ENCODE measurements at places on chromosomes 6 and 20.

DNA sequence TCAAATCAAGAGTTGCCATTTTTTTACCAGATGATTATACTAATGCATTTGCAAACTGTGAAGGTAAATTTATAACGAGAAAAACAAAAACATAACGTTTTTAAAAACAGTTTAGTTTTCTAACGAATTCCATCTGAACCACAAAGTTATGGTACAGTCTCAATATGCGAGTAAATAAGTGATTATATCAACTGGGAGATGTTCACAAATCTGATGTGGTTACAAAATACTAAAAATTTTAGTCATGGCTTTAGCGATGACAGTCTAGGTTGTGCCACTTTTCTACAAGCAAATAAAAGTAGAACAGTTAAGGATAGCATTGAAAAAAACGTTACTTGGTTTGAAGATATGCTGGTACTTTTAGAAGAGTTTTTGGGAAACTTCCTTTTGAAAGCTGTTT is 186.8 kb downstream of the FUT9 start:
- no peak for DNase-seq

DNA sequence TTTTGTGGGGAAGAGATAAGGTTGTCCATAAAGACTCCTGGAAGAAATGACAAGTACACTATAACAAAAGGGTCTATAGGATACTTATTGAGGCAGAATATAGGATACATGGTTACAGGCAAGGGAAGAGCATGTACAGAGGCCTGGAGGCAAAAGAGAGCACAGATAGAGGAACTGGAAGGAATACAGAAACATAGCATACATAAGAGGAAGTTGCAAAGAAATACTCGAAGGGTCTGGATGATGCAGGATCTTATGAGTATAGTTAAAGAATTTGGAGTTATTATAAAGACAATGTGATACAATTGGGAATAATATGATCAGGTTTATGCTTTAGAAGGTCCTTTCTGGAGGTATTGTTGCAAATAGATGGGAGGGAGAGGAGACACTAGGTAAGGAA is 592.7 kb upstream of the POU3F2 start:
- DNase-seq, result no peak

DNA sequence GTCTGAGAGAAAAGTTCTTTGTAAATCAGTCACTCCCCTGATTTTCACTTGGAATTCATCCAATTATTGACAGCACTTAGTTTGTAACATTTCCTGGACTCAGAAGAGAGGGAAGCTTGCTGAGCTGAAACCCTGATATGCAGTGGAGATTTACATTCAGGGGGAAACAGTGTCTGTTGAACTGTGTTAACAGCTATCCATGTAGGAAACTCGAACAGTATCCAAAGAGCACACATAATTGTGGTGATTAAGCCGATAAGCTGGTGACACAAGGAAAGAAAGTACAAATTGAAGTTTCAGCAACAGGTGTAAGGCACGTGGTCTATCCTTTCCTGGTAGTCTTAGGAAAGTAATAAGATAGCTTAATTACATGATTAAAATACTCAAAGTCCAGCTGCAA is 78.1 kb upstream of the FLRT3 start:
- no peak for DNase-seq

- no peak for DNase-seq
These were observed 235.4 kb upstream of the SLC35B3 start for GRCh38 chr6:8670792-8671191.

- DNase-seq, result no peak
These were observed 32.5 kb upstream of the DLGAP4 start for GRCh38 chr20:36273414-36274180.

GRCh38 chr6:16635810-16636602 is 125.3 kb downstream of the ATXN1 start:
- DNase-seq, result no peak

Data from effector memory CD4-positive, alpha-beta T cell (primary cell).